Stimulated activated CD8-positive, alpha-beta memory T cell treated with anti-CD3 and anti-CD28 coated beads, Interleukin-12 subunit alpha, Interleukin-12 subunit beta, amount 100 ng/mL, for 4 hours (primary cell): ENCODE measurements at places on chromosomes 1 and 21.
A peak's percentile ranks its signal among the peaks of the same experiment; 100 is the strongest.

- DNase-seq = peak; percentile 53
These were observed at the start of gene DISP1 for GRCh38 chr1:222814536-222815439. Gene DISP1, plus strand, starts transcription at chr1:222815039. Its CDS starts 127,785 bp downstream, at chr1:222942824.

DNA sequence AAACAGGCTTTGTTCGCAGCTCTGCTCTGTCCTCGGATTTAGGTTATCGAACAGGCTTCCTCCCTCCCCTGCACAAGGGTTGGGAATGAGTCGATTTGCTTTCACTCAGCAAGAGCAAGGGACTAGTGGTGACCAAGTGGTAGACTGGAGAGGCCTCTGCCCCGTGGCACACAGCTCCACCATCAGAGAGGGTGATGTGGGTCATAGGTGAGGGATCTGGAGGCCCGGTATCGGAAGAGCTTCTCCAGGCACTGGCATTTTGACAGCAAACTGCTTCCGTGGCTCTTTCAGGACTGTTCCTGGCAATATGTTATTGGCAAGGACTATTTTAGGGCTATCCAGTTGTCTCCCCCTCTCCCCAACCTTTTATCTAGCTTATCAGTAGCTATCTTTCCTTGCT is 3.1 kb upstream of the ELF3 start:
- DNase-seq = no peak

GRCh38 chr1:69377507-69377906 is 190.2 kb upstream of the LRRC7 start:
- DNase-seq = no peak

- no peak for DNase-seq
These were observed 58.0 kb downstream of the ACP6 start for GRCh38 chr1:147612366-147612765.

DNA sequence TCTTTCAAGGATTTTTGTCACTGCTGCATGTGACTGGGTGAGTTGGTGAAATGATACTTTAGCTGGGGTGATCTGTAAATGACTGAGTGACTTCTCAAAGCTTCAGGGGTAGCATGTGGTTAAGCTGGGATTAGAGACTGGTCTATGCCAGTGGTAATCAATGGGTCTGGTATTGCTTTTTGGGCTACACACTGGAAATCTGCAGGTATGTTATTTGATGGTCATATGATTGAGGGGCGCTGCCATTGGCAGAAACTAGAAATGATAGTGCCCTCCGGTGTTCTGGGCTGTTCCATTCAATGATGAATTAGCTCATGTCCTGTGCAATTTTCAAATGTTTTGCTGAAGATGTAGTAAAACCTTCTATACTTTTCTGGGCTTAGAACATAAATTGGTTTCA is 39.7 kb upstream of the DNAJC6 start:
- DNase-seq = no peak

DNA sequence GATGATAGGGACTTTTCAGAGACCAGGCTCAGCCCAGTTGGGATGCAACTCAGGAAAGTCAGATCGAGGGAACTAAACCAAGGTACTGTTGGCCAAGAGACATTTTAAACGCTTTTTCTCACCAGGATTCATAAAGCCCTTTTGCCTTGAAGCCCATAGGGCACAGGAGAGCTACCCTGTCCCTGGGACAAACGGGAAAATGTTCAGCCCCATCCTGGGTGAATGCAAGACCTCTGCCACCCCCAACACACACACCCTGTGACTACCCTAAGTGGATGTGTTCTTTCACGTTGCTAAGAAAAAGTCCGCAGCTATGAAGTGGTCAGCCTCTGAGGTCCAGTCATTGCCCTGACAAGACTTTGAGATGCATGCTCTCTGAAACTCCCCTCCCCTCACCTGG is 58.4 kb downstream of the ITPKB start:
- no peak for DNase-seq

DNA sequence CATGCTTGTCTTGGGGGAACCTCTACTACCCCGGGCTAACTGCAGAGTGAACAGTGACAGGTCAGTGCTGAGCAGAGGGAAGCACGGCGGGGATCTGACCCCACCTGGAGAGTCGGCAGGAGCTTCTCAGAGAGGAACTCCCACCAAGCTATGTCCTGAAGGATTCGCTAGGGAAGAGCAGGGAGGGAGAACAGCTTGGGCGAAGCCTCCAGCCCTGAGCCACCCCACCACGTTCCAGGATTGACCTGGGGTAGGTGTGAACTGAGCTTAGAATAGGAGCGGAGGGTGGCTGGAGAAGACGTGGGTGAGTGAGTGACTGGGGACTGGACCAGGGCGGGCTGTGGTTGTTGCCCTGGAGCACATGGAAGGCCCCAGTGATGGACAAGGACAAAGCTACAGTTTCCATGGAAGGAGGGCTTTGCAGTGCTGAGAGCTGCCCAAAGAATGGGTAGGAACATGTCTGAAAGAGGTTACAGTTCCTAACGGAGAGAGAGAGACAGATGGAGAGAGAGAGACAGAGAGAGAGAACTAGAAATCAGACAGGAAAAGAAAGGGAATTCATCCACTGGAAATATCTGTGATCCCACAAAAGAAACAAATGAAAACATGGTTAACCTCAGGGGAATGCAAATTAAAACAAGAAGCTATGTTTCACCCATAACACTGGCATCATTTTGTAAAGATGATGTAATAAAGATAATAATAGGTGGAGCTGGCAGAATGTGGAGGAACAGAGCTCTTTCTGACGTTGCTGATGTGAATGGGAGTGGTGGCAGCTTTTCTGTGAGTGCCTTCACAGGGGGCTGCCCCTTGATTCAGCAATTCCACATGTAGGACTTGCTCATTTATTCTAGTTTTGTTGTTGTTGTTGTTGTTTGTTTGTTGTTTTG is 17.2 kb downstream of the BSND start:
- no peak for DNase-seq

GRCh38 chr1:28173980-28174297 is 2.6 kb downstream of the PTAFR start:
- no peak for DNase-seq

- no peak for DNase-seq
These were observed 92.5 kb downstream of the CDC42BPA start for GRCh38 chr1:227225715-227226346.

- no peak for DNase-seq
These were observed 43.1 kb upstream of the KANK4 start for GRCh38 chr1:62362061-62362917.

DNA sequence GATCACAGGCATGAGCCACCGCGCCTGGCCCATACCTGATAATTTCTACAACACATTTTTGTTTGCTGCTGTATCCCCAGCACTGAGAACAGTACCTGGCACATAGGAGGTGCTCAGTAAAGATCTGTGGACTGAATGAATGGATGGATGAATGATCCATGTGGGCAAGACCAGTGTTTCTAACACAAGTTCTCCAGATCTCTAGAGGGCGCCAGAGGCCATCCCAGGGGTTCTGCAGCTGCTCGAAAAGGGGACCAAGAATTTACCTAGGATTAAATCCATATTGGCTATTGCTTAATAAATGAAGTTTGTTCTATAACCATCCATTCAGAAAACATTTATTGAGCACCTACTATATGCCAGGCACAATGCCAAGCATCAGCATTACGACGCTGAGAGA is 167.7 kb downstream of the ACTL8 start:
- DNase-seq = no peak
